ENCODE measurements at places on chromosomes 6 and 20.

DNA sequence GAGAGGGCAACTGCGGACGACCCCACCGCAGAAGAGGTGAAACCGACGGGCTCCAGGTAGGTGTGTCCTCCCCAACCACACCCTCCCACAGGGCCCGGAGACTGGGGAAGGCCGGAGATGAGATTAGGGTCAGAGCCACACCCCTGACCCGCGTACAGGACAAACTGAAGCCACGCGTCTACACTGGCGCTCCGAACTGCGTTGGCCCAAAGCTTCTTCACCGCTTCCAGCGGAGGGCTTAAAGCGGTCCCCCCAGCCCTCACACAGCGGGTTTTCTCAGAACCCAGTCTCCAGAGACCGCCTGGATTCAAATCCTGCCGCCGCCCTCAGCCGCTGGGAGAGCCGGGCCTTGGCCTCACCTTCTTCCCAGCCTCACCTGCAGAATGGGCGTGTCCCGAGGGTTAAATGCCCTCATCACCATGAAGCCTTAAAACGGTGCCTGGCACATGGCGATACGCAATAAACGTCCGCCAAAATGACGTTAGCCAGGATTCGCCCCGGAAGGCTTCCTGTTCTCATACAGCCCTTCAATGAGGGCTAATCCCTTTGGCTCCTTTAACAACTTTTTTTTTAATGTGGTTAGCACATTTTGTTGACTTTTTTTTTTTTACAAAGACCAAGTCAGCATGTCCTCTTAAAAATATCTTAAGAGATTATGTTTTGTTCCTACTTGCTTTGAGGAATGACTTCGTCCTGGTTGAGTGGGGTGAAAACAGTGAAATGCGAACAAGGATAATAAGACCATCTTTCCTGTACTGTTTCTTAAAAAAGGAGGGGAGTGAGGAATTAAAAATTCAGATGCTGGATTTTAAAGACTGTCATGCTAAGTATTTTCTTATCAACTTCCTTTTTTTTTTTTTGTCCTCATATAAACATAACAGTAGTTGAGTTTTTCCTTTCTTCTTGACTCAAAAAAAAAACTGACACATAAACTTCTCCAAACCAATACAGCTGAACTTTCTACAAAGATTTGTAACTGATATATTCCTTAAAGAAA lies 15.1 kb upstream of the ZNF217 start:
- no peak for DNase-seq

GRCh38 chr6:84709121-84709520 lies 55.3 kb downstream of the TBX18 start:
- DNase-seq = no peak

GRCh38 chr20:49937027-49937929 lies 1.1 kb downstream of the RNF114 start:
- DNase-seq = no peak

DNA sequence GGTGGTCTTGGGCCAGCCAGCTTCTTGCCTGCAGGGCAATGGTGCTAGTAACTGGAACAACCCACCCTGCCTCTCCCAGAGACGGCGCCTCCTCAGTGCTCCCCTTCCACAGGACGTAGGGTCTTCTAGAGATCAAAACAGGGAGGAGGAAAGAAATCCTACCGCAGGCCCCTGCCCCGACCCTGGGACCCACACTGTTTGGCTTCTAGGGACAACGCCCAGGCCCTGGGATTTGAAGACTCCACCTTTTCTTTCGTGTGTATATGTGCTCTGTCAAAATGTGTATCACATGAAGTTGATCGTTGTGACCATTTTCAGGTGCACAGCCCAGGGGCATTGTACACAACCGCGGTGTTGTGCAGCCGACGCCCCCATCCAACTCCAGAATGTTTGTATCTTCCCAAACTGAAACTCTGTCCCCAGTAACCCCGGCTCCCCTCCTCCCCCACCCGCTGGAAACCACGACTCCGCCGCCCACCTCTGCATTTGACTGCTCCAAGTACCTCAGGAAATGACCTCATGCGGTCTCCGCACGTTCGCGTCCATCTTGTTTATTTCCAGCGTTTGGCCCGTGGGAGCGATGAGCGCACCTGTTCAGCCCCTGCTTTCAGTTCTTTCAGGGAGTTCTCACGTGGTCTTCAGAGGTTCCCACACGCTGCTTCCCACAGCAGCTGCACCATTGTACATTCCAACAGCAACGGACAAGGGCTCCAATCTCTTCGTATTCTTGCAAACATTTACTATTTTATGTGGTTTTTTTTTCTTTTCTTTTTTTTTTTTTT lies 3.4 kb upstream of the BHLHE23 start:
- DNase-seq = peak; percentile 35

DNA sequence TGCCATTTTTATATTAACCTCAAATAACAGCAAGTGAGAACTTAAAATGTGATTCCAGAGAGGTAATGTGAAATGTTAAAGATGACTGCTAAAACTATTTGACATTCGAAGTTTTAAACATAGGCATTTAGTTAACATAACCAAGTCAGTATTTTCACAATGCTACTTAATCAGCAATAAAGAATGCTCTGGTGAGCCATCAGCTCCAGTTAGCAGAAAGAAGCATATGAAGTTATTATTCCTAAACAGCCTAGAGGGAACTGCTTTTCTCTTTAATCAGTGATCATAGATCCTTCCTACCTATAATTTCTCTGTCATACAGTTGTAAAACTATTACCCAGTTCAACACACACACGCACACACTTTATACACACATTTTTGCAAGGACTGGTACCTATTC lies 60.1 kb downstream of the MMS22L start:
- DNase-seq = no peak

- no peak for DNase-seq
Observed at GRCh38 chr6:170114956-170115855, 175.7 kb downstream of the DLL1 start.

GRCh38 chr20:64048402-64049044 lies 916 bp downstream of the SOX18 start:
- no peak for DNase-seq

DNA sequence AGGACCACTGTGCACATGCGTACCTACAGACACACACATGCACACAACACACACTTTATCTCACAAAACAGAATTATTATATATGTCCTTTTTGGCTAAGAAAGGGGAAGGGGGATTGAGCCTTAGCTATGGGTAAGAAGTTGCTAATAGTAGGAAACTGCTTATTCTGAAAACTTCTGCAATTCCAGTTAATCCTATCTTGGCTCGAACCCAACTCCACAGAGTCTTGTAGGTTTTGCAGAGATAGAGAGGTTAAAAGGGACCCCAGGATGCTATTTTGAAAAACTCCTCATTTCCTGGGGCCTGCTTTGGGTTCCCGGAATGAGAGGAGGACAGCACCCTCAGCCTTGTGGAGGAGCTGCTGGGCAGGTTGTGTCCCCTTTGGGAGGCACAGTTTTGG lies 233.8 kb downstream of the CLIC5 start:
- no peak for DNase-seq

DNA sequence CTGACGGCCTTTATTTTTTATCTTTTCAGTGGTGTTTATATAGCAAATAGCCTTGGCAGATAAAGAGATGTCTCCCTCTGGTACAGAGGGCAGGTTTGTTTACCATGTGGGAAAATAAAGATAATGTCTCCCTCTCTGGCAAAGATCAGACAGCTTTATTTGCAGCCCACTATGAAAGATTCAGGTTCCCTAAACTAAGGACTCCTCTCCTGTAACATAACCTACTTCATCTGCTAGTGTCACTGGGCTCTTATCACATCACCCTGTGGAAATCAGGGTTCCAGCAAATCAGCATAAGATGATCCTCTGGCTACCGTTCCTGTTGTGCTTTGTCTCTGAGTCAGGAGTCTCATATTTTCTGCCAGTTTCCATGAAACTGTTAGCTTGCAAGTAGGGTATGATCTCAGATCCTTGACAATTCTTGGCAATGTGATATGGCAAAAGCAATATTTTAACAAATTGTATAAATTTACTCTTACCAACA lies 3.1 kb downstream of the FBXL4 start:
- no peak for DNase-seq

- DNase-seq = no peak
Observed at GRCh38 chr20:31595654-31596411, 9.3 kb upstream of the ID1 start.

- DNase-seq = no peak
Observed at GRCh38 chr6:46370622-46371021, 120.6 kb downstream of the RCAN2 start.

- no peak for DNase-seq
Observed at GRCh38 chr6:24646771-24647170, 780 bp upstream of the KIAA0319 start.

GRCh38 chr6:114001354-114001753 lies 30.4 kb upstream of the HDAC2 start:
- DNase-seq = no peak

DNA sequence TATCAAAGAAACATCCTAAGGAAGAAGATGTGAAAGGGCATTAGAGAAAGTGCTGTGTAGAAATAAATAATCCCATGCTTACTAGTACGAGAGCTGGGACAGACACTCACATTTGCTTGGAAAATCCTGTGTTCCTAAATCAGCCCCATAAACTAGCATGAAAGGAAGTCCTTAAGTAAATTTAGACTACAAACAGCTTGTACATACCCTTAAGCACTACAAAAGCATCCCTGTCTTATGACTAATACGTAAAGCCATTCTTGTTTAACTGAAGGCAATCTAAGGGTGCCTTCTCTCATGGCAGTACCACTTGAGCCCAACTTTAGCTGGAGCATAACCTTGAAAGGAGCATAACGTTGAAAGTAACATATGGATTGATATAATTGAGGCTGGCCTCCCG lies 15.4 kb upstream of the FOXQ1 start:
- DNase-seq = no peak

DNA sequence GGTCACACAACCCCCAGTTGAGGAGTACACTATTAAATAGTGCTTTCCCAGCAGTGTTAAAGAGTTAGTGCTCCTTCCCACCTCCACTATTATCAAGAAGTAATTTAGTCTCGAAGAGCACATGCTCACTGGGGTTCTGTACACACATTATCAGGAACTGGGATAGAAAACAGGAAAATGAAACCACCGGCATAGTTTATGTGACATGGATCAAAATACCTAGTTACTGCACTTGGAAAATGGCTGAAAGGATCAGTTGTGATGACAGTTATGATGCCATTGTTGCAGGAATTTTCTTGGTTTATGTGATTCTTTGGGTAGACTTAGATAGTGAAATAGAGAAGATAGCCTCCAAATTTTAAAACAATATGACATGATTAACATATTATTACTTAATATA lies 152.9 kb downstream of the AKAP7 start:
- DNase-seq = no peak

GRCh38 chr6:151702851-151703658 lies 104.4 kb upstream of the ESR1 start:
- no peak for DNase-seq

DNA sequence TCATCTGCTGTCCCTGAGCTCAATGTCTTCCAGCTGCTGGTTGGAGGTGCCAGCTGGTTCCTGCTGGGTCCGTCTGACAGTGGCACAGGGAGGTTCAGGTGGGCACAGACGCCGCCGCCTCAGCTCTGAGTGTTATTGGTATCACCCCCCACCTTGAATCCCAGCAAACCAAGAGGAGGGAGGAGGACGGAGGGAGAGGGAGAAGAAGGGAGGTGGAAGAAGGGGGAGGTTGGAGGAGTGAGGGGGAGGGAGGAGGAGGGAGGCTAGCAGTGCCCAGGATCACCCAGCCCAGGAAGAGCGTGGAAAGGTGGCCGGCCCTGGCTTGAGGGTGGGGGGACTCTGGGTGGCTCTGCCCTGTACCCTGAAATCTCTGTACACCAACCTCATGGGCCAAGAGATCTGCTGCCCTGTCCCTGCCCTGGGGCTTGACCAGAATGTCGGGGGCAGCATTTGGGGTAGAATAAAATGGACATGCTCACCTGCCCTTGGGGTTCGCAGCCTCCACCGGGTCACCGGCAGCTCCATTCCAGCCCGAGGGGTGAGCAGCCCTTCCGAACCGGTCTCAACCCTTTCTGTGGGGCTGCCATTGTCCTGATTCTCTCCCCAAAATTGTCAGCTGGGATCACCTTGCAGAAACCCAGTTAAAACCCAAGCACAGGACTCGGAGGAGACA lies 17.1 kb downstream of the NTSR1 start:
- DNase-seq = no peak

- DNase-seq = no peak
Observed at GRCh38 chr20:64155258-64156135, 8.8 kb upstream of the MYT1 start.

DNA sequence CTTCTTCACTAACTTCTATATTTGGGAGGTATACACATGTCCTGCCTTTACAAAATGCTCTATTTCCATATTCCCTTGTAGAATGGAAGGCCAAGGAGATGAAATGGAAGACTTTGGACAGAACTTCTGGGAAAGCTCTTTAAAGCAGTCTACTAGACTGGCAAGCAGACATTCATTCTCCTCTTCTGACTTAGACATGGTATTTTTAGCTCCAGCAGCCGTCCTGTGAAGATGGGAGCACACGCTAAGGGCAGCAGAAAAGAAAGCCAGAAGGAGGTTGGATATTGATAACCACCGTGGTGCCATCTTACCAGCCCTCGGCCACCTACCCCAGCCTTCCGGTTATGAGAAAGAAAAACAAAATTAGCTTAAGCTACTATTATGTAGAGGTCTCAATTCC lies 70.1 kb upstream of the E2F3 start:
- no peak for DNase-seq

GRCh38 chr6:107698146-107698545 lies 126.0 kb downstream of the SCML4 start:
- no peak for DNase-seq

DNA sequence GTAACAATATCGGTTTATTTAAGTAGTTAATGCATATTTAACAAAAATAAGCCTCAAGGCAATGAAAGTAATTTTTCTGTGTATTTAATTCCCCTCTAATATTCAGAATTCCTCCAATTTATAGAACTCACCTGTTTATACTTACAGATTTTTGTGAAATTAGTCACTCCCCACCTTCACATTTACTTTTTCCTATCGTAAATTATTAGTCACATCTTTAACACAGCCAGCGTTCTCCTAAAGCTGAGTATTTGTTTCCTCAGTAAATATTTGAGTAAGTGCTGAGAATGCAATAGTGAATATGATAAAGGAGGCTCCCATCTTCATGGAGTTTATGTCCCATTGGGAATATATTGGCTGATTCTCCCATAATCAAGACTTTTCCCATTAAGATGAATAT lies 88.0 kb downstream of the SYCP2 start:
- DNase-seq = no peak

DNA sequence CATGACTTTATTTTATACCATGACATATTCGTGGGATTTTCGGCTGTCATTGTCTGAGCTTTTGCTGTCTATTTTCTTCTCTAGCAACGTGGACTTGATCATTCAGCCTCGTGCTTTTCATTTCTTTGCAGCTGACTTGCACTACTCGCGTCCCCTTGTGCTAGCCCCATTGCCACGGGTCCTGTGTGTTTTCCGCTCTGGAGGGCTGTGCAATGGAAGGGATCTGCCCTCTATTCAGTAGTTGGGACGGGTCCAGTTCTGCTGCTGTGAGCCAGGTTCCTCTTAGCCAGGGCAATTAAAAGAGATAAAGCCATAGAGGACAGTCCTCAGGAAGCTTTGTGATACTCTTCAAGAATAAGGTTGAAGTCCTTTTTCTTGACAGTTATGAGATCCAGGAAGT lies 17.6 kb downstream of the NEDD9 start:
- DNase-seq = no peak
